SK-N-SH treated with all-trans-retinoic acid at 6 μM for 48 hours (cell line): ENCODE measurements at places on chromosomes 7 and 10.

- no peak for ATAC-seq
These were observed 107.8 kb downstream of the CUBN start for GRCh38 chr10:17021656-17022465.

DNA sequence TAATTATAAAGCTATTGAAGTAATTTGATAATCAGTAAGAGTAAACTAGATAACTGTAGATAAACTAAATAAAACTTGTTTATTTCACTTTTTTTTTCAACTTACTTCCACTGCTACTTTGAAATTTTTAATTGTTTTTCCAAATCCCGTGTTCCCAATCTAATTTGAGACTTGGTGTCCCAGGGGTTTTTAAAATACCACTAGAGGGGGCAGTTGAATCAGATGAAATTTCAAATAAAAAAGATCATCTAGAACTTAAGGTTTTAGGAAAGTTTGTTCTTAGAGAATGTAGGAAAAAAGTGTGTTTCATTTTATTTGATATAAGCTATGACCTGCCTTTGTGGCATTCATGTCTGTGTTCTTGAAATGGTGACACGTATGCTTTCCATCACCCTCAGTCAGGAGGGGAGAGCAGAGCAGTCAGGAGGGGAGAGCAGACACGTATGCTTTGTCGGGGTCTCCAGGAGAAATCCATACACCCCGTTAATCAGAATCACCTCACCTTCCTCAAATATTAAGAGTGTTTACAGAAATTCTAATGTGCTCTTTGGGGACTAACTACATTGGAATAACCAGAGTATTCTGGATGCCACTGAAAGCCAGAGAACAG is 49.9 kb downstream of the C10orf67 start:
- ATAC-seq = peak; percentile 52; the same call in 1 of the 3 replicates

- ATAC-seq = no peak
These were observed 102.9 kb downstream of the FOXL3 start for GRCh38 chr7:392822-393221.

DNA sequence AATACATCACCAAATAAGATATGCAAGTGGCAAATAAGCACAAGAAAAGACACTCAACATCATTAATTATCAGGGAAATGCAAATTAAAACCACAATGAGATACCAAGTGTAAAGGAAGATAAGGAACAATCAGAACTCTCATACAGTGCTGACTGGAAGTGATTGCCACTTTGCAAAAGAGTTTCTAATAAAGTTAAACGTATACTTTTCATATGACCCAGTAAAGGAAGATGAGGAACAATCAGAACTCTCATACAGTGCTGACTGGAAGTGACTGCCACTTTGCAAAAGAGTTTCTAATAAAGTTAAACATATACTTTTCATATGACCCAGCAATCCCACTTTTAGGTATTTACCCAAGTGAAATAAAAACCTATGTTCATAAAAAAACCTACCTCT is 12.2 kb upstream of the JMJD1C start:
- no peak for ATAC-seq

GRCh38 chr7:102892631-102893278 is 20.0 kb upstream of the LRRC17 start:
- no peak for ATAC-seq

DNA sequence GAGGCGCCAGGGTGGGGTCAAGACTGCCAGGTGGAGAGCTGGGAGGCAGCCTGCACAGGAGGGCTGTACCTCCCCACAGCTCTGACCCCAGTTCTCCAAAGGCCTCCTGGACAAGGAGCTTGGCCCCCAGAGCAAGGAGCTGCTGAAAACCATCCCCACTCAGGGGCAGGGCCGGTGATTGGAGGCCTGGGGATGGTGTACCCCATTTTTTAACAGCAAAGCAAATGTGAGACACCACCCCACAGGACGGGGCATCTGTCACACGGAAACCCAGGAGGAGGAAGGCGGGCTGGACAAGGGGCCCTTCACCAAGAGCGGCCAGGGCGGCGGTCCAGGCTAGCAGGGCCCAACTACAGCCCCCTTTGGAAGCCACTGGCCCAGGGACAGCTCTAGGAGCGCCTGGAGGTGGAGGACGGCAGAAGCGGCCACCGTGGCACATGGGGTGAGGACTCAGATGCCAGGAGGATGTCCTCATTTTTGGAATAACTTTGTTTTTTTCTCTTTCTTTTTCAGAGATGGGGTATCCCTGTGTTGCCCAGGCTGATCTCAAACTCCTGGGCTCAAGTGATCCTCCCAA is 56.4 kb upstream of the TNRC18 start:
- no peak for ATAC-seq

- peak; percentile 59 for ATAC-seq
These were observed 664.9 kb downstream of the SUGCT start for GRCh38 chr7:40799493-40800403.

- ATAC-seq = no peak
These were observed 41.5 kb upstream of the DMTF1 start for GRCh38 chr7:87110778-87111177.

DNA sequence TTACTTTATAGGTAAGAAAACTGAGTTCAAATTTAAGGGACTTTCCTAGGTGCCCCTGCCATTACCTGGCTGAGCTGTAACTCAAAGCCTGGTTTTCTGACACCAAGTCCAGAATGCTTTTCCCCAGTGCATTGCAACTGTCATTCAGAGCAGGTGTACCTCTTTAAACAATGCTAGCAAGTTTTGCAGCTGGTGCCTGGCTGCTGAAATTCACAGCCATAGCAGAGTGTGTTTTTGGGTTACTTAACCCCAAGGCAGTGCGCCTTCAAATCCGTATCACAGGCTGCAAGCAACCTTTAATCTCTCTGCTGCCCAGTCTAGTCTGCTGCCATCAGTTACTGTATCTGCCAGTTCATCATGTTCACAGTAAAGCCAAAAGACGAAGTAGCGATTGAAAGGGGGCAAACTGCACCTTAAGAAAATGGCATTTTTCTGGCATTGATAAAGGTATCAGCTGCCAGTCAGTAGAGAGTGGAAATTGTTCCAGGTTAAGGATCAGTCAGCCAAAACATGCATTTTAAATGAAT is 265.4 kb downstream of the CSTF2T start:
- ATAC-seq = no peak

GRCh38 chr10:116171505-116171904 is 101.5 kb downstream of the GFRA1 start:
- no peak for ATAC-seq

DNA sequence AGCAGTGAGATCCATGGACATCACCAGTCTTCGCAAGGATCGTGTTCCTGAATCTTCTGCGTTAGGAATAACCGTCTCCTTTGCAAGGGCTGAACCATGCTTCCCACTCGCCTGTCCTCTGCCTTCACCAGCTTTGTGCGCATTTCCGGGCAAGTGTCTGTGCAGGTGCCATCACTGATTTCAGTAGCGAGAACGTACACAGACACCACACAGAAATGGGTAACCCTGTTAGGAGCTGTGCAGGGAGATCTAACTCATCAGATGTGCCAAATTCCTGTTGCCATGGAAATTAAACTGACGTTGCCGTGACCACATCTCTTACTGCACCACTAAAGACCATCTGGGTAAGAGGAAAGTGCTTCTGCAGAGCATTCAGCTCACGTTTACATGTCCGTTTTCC is 146.3 kb downstream of the DIP2C start:
- no peak for ATAC-seq

GRCh38 chr7:136685501-136686173 is 182.8 kb upstream of the CHRM2 start:
- no peak for ATAC-seq

DNA sequence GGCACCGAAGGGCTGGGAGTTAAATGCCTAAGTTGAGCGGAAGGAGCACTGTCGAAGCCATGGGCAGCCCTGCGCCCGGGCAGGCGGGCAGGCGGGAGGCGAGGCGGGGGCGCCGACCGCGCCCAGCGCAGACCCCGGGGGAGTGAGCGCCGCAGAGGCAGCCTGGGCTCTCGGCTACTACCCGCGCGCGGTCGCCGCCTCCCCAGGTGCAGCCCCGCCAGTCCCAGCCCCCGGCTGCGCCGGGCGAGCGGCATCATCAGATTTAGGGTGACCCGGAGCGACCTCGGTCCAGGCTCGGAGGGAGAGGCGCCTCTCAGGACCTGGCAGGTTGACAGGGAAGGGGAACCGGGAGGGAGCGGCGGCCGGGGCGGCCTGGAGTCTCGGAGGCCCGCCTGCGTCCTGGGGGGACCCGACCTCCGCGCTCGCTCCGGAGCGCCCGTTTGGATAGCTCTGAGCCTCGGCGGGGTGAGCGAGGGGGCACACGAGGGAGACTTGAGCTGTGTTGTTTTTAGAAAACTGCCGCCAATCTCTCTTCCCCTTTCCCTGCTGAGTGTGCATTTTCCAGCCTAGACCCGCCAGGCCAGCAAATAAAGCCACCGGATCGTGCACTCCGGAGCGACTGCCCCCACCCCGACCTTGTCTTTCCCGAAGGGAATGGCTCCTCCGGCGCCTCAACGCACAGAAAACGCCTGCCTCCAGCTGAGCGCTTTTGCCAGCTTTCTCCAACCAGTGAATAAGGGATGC is 2.3 kb upstream of the NRP1 start:
- peak; percentile 1 for ATAC-seq

- no peak for ATAC-seq
These were observed 88.2 kb downstream of the ZNF438 start for GRCh38 chr10:30943451-30943850.

- no peak for ATAC-seq
These were observed 319.6 kb downstream of the GRID1 start for GRCh38 chr10:86046845-86047460.

DNA sequence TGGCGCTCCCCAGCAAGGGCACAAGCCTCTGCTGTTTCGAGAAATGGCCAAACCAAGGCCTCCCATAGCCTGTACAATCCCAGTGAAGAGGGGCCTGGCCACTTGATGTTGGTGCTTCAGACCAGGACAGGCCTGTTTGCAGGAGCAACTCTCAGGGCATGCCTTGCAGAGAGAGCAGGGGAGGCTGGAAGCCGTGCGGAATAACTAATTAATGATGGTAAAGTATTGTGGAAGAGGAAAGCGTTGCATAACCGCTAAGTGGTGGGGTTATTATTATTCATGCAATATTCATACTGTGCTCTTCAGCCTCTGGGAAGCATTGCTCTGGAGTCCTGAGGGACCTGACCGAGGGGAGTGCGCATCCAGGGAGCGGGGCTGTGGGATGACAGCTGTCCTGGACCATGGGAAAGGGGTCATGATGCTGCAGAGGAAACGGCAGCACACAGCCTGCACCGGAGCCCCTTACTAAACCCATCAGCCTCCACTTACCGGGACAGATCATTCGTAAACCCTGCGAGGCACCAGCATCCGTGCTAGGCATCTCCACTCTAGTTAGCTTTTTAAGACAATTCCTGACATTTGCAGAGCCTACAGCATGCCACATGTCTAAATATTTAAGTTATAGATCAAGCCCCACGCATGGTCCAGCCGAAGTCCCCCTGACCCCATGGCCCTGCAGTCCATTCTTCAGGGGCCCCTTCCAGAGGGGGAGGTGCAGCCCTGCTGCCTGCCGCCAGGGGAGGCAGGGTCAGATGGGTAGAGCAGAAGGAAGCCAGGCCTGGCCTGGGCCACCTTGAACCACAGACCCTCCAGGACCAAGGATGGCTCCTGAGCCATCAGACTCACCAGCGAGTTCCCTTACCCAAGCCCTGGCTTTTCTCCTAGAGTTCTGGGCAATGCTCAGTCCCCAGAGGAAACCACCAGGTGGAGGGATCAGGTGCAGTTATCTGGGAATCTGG is 11.6 kb downstream of the TMEM273 start:
- no peak for ATAC-seq

GRCh38 chr7:41238851-41239331 is 464.0 kb downstream of the INHBA start:
- peak; percentile 65 for ATAC-seq

GRCh38 chr7:4256286-4256685 is 425.8 kb upstream of the FOXK1 start:
- ATAC-seq = no peak

DNA sequence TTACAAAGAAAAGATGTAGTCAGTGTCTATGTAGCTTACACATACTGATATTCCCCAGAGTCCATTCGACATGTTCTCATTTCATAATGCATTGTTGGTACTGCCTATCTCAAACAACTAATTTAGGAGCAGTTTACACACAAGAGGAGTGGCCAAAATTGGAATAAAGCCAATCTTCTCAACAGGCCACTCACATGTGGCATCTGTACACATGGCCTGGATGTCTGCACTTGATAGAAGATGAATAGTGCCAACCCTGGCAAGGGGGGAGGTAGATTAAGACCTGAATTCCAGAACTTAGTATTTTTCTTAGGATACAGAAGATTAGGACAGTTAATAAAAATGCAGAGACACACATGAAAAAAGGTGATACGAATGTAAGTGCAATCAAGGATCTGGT is 125.3 kb upstream of the STARD3NL start:
- no peak for ATAC-seq

- ATAC-seq = no peak
These were observed 47.3 kb upstream of the CNPY1 start for GRCh38 chr7:155593461-155594162.

DNA sequence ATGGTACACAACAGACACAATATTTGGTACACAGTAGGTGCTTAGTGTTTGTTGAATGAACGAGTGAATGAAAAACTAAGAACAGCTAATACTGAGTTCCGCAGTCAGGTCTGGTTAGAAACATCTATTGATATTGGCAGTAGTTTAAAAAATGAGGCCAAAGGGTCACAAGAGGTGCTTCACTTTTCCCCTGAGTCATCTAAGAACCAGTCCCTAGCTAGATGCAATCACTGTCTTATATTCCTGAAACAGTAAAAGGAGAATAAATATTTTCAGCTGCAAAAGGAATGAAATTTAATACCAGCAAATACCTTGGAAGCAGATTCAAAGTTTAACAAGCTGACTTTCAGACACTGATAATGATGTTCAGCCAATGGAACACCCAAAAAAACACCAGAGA is 54.5 kb downstream of the SCRN1 start:
- ATAC-seq = peak; percentile 63

- no peak for ATAC-seq
These were observed 555.0 kb downstream of the TNS3 start for GRCh38 chr7:47026780-47027361.

DNA sequence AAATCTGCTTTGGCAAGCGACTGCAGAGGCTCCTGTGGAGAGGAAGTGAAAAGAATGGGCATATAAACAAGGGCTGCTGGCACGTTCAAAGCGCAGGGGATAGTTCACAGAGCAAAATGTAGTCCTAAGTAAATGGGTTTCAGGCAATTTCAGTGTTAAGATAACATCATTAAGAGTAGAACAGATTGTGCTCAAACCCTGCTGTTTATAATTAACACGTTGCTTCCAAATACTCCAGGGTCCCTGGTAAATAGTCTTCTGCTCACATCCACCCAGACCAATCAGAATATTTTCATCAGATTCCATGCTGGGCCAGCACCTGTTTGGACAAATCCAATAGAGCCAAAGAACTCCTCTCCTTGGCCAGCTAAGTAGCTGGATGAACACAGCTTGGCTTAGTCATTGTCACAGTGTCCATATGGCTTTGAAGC is 81.4 kb downstream of the ORC5 start:
- ATAC-seq = no peak

DNA sequence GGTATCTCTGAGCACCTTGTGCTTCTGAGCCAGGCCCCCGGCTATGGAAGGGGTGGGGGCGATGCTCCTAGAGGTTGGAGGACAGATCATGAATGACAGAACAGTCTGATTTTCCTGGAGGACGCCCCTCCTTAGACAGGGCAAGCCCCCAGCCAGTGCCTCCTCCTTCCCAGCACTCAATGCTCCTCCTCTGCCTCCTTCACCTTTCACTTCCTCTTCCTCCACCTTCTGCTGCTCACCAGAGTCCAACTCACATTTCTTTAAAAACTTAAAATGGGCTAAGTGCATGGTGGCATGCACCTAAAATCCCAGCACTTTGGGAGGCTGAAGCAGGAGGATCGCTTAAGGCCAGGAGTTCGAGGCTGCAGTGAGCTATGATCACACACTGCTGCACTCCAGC is 71.1 kb upstream of the CUX1 start:
- no peak for ATAC-seq
